ENCODE measurements at places on chromosomes 4 and X.

- DNase-seq, result no peak
Observed at GRCh38 chr4:2930758-2931511, 32.3 kb downstream of the NOP14 start.

GRCh38 chr4:6641164-6641970 lies 882 bp downstream of the MRFAP1 start:
- no peak for DNase-seq

DNA sequence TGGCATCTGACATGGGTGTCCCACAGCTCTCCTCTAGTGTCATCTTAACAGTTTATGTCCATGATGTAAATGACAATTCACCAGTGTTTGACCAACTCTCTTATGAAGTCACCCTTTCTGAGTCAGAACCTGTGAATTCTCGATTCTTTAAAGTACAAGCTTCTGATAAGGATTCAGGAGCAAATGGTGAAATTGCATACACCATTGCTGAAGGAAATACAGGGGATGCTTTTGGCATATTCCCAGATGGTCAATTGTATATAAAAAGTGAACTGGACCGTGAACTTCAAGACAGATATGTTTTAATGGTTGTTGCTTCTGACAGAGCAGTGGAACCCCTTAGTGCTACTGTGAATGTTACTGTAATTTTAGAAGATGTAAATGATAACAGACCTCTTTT lies 4.6 kb downstream of the FAT4 start:
- DNase-seq, result no peak

- no peak for DNase-seq
Observed at GRCh38 chrX:17550011-17550410, 175.0 kb downstream of the NHS start.

Data from SHP77 (cell line).